Activated CD4-positive, alpha-beta memory T cell treated with anti-CD3 and anti-CD28 coated beads, Interleukin-2, amount 10 ng/mL, durations not matched to agents 7 days and 5 days (primary cell): ENCODE measurements at places on chromosomes 7 and 10. TPM values are rescaled to one million over a fixed set of nuclear protein-coding genes. Genes with fewer than 3 reads are reported as not detected.

GRCh38 chr10:103630156-103630555 lies 136.7 kb downstream of the NEURL1 start:
- no peak overlapping the region for H3K4me3 ChIP-seq
- peaks cover 10% of the 10 kb centered on the region for H3K4me1 ChIP-seq
- H3K27ac ChIP-seq: no peak overlapping the region
- no peaks in the 10 kb centered on the region for H3K27me3 ChIP-seq
- no peak for DNase-seq

DNA sequence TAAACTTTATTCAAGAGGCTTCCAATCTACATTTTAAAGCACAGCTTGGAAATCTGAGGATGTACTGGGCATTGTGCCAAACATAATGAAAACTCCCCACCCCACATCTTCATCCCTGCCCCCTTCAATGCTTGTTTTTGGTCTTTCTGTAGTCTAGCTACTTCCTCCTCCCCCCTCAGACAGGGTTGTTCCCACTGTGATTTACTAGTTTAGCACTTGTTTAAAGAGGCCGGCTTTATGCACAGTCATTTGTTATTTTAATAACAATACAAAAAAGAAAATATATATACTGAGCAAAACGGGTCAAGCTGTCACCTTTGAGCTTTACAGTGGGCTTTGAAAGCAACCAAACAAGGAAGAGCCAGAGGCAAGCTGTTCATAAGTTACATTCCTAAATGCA lies 132.6 kb downstream of the CHRM2 start:
- no peak for DNase-seq
- no peak overlapping the region for H3K4me3 ChIP-seq
- no peaks in the 10 kb centered on the region for H3K27me3 ChIP-seq
- no peaks in the 10 kb centered on the region for H3K36me3 ChIP-seq
- H3K4me1 ChIP-seq: no peaks in the 10 kb centered on the region

DNA sequence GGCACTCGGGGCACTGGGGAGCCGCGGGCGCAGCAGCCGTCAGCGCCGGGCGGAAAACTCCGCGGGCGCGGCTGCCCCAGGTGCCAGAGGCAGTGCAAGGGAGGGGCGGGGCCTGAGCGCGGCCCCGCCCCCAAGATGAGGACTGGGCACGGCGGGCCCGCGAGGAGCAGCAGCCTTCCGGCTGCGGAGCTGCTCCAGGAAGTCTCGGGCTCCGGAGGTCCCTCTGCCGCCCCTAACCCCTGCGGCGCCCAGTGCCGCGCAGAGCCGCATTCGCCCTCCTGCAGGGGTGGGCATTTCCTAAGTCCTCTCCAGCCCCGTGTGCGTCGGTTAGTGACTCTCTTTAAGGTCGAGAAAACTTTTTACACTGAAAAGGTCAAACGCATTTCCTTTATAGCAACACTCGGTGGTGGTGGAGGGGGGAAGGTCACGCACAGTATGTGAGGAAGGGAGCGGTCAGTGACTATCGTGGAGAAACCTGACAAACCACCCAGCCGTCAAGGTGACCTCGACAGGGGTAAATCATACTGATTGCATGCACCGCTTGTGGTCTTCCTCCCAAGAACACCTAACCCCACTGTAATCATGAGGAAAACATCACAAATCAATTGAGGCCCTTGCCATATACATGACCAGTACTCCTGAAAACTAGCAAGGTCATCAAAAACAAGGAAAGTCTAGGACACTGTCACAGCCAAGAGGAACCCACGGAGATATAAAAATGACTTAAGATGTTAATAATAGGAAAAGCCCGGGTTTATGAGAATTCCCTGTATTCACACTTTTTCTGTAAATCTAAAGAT lies at the start of gene ANXA11:
Gene ANXA11, minus strand, starts transcription at position 61 of the 800 bp plus-strand sequence. CDS start 32,676 bp downstream, outside the sequence.
- no peaks in the 10 kb centered on the region for H3K27me3 ChIP-seq
- peaks cover 43% of the 10 kb centered on the region for H3K4me1 ChIP-seq
- peaks cover 31% of the 10 kb centered on the region for H3K36me3 ChIP-seq
- peak within 1 kb of the TSS; percentile 90 for H3K27ac ChIP-seq

DNA sequence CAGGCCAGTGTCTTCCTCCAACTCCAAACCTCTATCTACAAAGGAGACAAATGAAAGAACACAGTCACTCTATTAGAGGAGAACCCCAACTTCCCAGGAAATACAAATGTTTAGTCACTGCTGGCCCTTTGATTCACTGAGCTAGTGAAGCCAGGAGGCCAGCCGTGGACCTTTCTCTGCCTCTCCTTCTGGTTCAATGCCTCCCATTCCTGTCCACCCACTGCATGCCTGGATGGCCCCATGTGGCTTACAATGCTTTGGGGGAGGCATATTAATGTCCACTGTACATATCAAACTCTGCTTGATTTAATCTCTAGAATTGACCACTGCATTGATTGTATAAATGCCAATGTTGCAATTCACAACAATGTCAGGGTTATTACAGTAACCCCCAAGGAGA lies 687.3 kb downstream of the KCNMA1 start:
- no peak for DNase-seq
- H3K4me3 ChIP-seq: no peak overlapping the region
- no peaks in the 10 kb centered on the region for H3K36me3 ChIP-seq
- H3K4me1 ChIP-seq: no peaks in the 10 kb centered on the region
- H3K27me3 ChIP-seq: no peaks in the 10 kb centered on the region

GRCh38 chr7:28999427-28999826 lies 41.3 kb upstream of the TRIL start:
- H3K36me3 ChIP-seq: no peaks in the 10 kb centered on the region
- H3K4me1 ChIP-seq: no peaks in the 10 kb centered on the region
- no peak overlapping the region for H3K4me3 ChIP-seq
- no peak overlapping the region for H3K27ac ChIP-seq

DNA sequence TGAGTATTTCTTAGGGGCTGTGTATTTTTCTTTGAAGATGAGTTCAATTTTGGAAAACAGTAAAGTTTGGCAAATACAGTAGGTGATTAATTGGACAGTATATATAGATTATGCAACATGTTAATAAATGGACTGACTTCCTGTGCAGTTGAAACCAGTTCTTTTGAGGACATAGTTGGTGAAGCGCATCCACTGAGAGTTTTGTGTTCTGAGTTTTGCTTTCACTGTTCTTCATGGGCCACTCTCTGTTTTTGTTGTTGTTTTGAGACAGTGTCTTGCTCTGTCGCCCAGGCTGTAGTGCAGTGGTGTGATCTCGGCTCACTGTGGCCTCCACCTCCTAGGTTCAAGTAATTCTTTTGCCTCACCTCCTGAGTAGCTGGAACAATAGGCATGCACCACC lies 109.0 kb downstream of the SDHAF3 start:
- H3K36me3 ChIP-seq: no peaks in the 10 kb centered on the region
- H3K27ac ChIP-seq: no peak overlapping the region

- no peak for DNase-seq
- no peaks in the 10 kb centered on the region for H3K27me3 ChIP-seq
- no peak overlapping the region for H3K4me3 ChIP-seq
- H3K27ac ChIP-seq: no peak overlapping the region
Measured at GRCh38 chr10:130411496-130412085, 275.4 kb downstream of the GLRX3 start.

GRCh38 chr10:34628174-34628796 lies 186.8 kb downstream of the PARD3 start:
- no peaks in the 10 kb centered on the region for H3K27me3 ChIP-seq
- DNase-seq: no peak

DNA sequence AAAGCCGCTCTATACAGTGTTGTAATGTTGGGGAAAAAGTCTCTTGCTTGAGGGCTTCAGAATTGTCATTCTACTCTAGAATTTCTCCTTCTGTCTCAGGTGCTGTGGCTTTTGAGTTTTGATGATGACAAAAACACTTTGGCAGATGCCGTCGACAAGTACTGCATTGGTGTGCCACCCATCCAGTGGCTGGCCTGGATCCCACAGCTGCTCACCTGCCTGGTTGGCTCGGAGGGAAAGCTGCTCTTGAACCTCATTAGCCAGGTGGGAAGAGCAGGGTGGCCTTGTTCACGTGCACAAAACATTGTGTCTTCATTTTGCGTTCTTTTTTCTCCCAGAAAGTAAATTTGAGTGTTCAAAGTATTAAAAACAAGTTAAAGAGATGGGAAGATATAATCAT lies 112.0 kb downstream of the TRRAP start:
- DNase-seq: no peak
- no peak overlapping the region for H3K27ac ChIP-seq

- H3K4me3 ChIP-seq: no peak overlapping the region
- no peak for DNase-seq
- no peak overlapping the region for H3K27ac ChIP-seq
- no peaks in the 10 kb centered on the region for H3K4me1 ChIP-seq
- peaks cover 2% of the 10 kb centered on the region for H3K27me3 ChIP-seq
Measured at GRCh38 chr10:78804411-78805032, 264.2 kb upstream of the ZMIZ1 start.

DNA sequence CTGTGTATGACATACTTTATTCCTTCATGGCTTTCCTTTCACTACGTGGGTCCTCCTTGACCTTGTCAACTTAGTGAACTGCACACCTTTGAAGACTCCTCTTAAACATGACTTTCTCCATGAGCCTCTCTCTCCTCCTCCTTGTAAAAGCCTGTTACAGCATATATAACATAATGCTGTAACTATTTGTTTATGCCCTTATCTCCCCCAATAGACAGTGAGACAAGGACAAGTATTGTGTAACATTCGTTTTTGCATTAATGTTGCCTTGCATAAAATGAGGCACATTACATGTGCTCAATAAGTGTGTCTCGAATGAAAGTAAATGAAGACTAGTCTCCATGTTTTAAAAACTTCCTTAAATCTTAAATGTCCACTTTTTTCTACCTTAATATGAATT lies 4.3 kb upstream of the LAMB1 start:
- no peak for DNase-seq
- H3K4me1 ChIP-seq: peaks cover 8% of the 10 kb centered on the region
- H3K36me3 ChIP-seq: no peaks in the 10 kb centered on the region
- H3K4me3 ChIP-seq: no peak overlapping the region
- peaks cover 45% of the 10 kb centered on the region for H3K27me3 ChIP-seq

DNA sequence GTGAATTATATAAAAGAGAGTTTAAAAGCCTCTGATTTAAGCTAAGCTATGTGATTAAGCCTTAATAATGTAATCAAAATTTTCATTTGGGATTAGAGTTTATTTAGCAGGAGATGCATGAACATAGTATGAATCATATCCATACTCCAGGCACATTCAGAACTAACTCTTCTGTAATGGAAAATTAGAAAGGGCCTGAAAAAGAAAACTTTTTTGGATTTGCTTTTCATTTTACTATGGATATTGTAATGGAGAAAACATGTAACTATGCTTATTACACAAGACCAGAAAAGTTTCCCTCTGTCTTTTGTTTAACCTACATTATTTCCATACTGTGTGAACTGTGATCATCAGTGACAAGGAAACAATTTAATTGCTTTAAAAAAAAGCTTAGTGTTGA lies 22.0 kb downstream of the TES start:
- no peaks in the 10 kb centered on the region for H3K27me3 ChIP-seq
- H3K4me1 ChIP-seq: peaks cover 71% of the 10 kb centered on the region
- DNase-seq: no peak
- H3K27ac ChIP-seq: no peak overlapping the region

- H3K4me1 ChIP-seq: peaks cover 6% of the 10 kb centered on the region
- no peak overlapping the region for H3K4me3 ChIP-seq
- DNase-seq: no peak
- H3K27ac ChIP-seq: no peak overlapping the region
- H3K27me3 ChIP-seq: peaks cover 28% of the 10 kb centered on the region
Measured at GRCh38 chr10:43965918-43966570, 317.4 kb upstream of the ZNF32 start.

DNA sequence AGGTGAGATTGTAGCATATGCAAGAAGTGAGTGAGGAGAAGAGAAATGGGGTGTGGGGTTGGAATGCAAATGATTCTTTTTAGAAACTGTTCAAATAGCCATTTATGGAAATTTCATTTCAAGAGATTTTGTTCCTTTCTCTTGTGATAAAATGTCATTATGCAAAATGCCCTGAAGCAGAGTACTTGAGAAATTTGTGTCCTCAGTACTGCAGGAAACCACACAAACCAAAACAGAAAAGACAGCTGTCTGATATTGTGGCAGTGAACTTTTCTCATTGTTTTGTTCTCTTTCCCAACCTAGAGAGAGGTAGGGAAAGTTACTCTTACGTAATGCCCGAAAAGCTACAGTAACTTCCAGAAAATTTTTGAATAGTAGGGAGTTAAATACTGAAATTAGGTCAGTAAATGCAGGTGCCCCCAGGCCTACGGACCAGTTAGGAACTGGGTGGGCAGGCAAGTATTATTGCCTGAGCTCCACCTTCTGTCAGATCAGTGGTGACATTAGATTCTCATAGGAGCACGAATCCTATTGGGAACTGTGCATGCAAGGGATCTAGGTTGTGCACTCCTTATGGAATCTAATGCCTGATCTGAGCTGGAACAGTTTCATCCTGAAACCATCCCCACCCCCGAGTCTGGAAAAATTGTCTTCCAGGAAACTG lies 34.0 kb downstream of the DLD start:
- peaks cover 21% of the 10 kb centered on the region for H3K4me1 ChIP-seq
- H3K4me3 ChIP-seq: no peak overlapping the region
- DNase-seq: no peak
- H3K36me3 ChIP-seq: peaks cover 58% of the 10 kb centered on the region
- H3K27me3 ChIP-seq: no peaks in the 10 kb centered on the region
- no peak overlapping the region for H3K27ac ChIP-seq

DNA sequence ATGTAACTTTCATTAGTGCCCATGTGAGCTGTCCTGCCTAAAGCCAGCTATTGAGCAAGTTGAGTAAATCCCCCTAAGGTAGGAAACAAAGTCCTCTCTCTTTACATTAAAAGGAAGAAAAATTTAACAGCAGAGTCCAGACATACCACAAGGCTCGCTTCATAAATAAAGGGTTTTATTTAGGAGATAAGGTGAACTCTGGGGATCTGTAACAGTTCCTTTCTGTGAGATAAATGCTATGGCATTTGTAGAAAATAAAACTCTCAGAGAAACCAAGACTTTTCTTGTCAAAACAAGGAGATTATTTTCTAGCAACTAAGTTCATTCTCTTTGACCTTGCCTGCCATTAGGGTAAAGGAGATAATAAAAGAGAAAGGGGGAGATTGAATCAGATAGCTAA lies 32.3 kb upstream of the LYZL1 start:
- H3K36me3 ChIP-seq: no peaks in the 10 kb centered on the region
- H3K4me3 ChIP-seq: no peak overlapping the region
- H3K27me3 ChIP-seq: peaks cover 9% of the 10 kb centered on the region
- H3K27ac ChIP-seq: no peak overlapping the region
- no peaks in the 10 kb centered on the region for H3K4me1 ChIP-seq
- DNase-seq: no peak

DNA sequence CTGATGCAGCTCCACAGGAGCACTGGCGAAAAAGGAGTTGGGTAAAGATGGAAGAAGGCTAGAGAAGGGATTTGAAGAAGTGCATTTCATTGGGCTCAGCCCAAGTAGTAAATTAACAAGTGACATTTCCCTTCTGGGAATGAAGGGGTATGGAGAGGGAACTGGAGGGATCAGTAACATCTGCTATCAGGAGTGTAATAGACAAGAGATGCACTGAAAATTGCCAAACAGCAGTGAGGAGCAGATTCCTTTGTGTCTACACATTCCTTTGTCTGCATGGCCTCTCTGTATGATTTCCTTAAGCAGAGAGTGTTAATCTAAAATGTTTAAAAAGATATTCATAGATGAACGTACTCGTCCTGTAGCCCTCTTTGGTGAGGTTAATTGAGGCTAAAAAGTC lies 148.2 kb upstream of the FERD3L start:
- H3K4me1 ChIP-seq: no peaks in the 10 kb centered on the region
- H3K27me3 ChIP-seq: no peaks in the 10 kb centered on the region
- no peak overlapping the region for H3K27ac ChIP-seq
- no peak overlapping the region for H3K4me3 ChIP-seq

Gene ANXA7
- 107 TPM for total RNA-seq

Gene VSIR
- 109 TPM for total RNA-seq

Gene HTRA1
- not detected for total RNA-seq

Gene NOS3
- total RNA-seq: 27.7 TPM

Gene ITIH5
- total RNA-seq: not detected

Gene CPEB3
- total RNA-seq: 3.0 TPM

Gene ZPBP
- total RNA-seq: not detected

Gene MEST
- 0.68 TPM for total RNA-seq

Gene OR6V1
- total RNA-seq: not detected

Gene MMRN2
- not detected for total RNA-seq
